ENCODE measurements at places on chromosomes 3 and 15.

GRCh38 chr3:66991459-66991858, 6.6 kb upstream of the KBTBD8 start:
- DNase-seq, result no peak

GRCh38 chr3:95705786-95706418, 1108.5 kb upstream of the EPHA6 start:
- DNase-seq, result no peak

DNA sequence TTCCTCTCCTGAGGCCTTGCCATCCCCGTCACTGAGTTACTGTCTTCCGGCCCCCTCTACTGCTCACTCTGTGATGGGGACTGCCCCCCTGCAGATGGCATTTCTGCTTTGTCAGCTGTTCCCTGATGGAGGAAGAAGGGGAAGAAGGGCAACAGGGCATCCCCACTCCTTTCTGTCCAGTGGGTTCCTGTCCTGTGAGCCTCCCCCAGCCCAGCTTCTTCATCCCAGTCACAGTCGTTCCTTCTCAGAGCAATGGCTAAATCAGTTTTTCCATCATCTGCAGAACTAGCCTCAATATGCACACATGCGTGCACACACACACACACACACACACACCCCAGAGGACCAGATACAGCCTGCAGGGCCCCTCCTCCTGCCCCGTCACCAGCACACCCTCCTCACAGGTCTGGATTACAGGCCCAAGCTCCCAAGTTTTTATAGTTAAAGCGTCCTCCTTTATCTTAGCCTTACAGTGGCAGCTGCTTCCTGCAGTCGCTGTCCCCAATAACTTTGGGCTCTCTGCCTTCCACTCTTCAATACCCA, 21.4 kb downstream of the ALDH1L1 start:
- no peak for DNase-seq

- no peak for DNase-seq
Observed at GRCh38 chr3:47867451-47868044, 64.6 kb downstream of the DHX30 start.

DNA sequence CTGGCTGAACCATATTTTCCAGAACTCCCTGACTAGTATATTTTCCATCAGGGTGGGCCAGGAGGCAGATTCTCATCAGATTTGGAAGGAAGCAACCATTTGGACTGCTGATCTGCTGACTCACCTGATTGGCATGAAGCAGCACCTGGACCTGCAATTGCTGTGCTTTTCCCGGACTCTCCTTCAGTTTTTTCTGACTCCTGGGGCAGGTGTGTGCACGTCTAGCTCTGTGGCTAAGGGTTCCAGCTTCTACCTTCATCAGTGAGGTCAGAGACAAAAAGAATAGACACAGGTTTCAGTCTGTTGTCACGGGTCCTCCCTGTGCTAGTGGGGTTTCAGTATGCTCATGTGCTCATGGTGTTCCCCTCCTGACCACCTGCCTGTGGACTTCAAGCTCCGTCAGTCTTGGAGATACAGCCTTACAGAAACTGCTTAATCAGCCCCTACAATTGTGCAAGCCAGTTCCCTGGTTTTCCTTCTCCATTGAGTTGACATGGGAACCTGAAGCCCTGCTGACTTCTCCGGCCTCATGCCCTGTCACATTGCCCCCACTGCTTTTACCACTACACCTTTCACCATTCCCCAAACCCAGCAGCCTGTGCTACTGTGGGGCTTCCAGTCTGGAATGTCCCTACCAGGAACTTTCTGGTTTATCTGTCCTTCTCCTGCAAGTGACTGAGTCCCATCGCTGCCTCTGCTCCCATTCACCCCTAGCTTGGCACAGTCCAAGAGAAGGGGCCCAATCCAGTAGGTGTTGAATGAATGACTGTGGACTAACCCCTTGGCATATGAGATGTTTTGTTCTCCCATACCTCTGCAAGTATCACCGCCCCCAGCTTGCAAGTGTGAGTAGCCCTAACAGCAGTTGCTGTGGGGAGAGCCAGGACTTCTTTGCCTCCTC, 31.7 kb downstream of the HMCES start:
- DNase-seq, result no peak

GRCh38 chr15:48501208-48501607, 144.3 kb downstream of the FBN1 start:
- DNase-seq, result no peak

- DNase-seq, result no peak
Observed at GRCh38 chr3:81466201-81466560, 295.3 kb downstream of the GBE1 start.

- no peak for DNase-seq
Observed at GRCh38 chr3:21944251-21944650, 193.2 kb upstream of the ZNF385D start.

DNA sequence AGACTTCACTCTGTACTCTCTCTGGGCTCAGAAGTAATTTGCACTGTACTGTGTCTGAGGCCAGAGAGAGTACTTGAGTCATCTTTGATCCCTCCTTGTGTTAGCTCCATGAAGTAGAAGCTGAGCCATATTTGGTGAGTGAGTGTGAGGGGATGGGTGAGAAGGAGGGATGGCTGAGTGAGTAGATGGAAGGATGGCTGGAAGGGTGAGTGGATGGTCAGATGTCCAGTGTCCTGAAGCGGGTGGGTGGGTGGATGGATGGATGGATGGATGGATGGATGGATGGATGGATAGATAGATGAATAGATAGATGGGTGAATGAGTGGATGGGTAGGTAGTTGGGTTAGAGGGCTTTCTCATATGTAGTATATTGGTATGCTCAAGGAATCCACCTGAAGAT, 39.3 kb downstream of the FGD5 start:
- no peak for DNase-seq

GRCh38 chr15:41828807-41829141, 882 bp downstream of the JMJD7 start:
- no peak for DNase-seq

- no peak for DNase-seq
Observed at GRCh38 chr15:39944726-39945125, 10.8 kb downstream of the EIF2AK4 start.

DNA sequence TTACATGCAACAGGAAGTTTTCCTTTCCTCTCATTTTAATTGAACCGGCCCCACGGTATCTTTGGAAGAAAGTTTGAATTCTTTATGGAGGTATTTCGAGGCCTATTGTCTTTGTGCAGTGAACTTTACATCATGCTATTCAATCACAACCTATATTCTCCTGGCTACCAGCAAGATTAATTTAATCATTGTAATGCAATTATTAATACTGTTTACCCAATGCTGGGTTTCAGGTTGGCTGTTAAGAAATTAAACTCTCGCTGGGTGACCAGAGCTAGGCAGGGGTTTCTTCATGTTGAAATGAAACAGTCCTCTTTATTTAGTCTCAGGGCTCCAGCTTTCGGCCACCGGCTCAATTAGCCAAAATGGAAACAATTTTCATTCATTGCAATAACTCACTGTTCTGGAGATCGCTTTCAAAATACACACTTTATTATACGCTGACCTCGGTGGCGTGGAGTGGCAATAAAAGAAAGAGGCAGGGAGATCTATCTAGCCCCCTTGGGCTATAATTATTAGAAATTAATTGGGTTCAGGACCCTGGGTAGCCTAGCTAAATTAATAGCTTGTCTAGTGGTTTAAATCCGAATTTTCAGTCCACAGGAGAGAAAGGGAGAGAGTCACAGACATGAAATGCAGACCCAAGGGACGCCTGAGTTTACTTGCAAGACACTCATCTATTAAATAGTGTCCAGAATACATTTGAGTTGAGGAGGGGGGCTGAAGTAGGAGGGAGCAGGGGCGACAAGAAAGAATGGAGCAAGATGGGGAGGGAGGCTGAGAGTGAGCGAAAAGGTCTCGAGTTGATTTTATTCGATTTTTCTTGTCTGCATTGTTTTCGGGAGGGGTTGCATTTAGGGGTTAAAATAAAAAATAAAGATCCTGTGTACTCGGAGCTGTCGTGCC, 3.9 kb upstream of the MECOM start:
- DNase-seq, result no peak

Data from NCI-H345 (cell line).